ACHN (cell line): ENCODE measurements at places on chromosomes 12 and 14.

DNA sequence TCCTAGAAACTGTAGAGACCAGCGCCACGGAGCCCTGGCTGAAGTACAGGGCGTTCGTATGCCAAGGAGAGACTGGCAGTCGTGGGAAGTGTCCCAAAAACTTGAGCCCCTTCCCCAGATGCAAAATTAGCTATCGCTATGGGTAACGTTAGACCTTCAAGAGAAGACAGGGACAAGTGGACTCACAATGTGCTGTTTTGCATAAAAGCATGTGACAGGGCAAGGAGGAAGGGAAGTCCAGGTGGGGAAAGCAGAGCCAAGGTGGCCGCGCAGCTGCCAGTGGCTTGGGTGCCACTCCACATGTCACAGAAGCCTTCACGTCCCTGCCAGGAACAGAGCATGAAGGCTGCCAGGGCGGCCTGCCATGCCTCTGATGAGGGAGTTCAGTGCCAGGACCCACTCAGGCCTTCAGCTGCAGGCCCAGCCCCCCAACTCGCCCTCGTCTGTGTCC is 61.2 kb upstream of the DYNC1H1 start:
- no peak for DNase-seq

DNA sequence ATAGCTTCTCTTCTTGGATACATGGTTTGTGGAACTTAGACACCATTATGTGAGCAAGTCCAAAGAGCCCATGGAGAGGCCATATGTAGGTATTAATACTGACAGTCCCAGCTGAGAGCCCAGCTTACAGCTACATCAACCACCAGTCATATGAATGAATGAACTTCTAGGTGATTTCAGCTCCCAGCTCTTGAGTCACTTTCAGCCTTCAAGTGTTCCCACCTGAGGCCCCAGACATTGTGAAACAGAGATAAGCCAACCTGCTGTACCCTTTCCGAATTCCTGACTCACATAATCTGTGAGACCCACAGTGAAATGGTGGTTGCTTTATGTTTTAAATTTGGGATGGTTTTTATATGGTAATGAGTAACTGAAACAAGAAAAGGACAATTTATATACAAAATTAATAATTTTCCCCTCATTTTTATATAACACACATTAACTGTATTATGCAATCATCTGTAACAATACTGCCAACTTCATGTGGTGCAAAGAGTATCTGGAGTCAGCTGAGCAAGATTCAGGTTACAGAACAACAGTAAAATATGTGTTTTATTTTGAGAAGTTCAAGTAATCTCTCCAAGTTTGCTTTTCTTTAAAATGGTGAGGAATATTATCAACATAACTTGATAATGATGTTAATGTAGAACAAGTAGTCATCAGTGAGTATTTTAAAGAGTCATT is 27.7 kb upstream of the FBXO33 start:
- DNase-seq, result no peak

- peak; percentile 50 for DNase-seq
Measured at GRCh38 chr14:105448706-105449111, 25.9 kb upstream of the CRIP2 start.

DNA sequence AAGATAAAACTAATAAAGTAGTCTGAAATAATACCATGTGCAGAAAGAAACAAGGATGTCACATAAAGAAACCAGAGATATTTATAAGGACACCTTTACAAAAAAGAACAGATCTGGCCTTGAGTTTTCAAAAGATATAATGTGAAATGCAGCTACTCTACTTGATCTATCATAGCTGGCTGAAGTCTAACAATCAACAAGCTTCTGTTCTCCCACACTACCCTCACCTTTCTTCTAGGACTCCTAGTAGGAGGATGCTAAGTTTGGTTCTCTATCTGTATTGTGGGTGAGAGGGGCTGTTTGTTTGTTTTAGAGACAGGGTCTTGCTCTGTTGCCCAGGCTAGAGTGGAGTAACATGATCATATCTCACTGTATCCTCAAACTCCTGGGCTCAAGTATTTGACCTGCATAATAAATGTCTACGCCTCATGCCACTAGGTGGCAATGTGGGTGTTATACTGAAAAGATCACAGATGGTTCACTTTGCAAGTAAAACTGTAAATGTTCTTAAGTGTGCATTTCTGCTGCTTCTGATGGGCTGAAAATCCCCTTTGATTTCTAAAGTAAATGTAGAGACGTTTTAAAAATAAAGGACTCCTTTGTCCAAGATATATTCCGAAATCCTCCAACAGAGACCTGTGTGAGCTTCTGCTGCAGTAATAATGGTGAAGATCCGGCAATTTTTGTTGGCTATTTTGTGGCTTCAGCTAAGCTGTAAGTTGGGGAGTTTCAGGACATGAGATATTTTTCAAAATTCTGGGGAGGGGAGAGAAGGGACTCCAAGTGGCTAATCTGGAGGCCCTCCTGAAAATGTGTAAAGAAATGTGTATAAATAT is 269.3 kb downstream of the DAD1 start:
- DNase-seq, result peak; percentile 57

DNA sequence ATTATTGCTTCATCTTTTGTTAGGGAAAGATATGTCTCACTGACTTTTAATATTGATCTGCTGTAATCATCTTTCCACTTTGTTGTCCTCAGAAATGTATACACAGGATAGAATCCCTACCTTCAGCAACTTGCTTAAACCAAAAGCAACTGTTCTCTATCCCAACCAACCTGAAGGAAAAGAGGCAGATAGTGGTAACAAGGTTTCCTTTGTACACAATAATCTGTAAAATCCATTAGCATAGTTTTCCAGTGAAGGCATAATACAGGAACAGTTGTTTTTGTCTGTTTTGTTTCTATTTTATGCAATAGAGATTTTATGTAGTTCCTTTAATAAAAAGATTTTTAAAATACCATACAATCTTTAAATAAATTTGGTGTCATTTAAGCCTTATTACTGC is 170.5 kb downstream of the PIK3C2G start:
- DNase-seq, result no peak

DNA sequence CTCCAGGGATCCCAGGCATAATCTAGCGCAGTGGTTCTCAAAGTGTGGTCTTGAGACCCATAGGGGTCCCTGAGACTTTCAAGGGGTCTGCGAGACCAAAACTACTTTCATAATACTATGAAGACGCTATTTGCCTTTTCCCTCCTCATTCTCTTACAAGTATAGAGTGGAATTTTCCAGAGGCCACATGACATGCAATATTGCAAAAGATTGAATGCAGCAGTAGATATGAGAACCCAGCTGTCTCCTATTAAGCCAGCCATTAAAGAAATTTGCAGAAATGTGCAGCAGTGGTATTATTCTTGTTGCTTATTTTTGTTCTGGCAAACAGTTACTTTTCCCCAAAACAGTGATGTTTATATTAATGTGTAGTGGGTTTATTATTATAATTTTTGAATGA is 62.8 kb downstream of the VWF start:
- no peak for DNase-seq

- DNase-seq, result peak; percentile 39
Measured at GRCh38 chr14:53432378-53432802, 279.3 kb upstream of the DDHD1 start.

GRCh38 chr12:47982311-47982710 is 18.9 kb downstream of the TMEM106C start:
- no peak for DNase-seq

DNA sequence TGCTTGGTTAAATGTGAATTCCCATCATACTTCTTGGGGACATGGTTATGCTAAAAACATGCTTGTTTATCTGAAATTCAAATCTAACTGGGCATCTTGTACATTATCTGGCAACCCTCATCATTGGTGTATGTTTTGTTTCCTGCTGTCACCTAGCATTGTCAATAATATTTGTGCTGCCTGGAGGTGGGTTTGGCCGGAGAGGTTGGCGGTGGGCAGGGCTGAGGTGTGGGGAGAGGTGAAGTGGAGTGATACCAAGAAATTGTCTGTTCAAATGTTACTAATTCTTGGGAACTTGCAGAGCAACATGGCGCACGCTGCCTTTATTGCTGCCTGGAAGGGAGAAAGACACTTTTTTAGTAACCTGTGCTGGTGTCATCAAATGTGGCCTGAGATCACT is 280.5 kb downstream of the VRK1 start:
- no peak for DNase-seq

DNA sequence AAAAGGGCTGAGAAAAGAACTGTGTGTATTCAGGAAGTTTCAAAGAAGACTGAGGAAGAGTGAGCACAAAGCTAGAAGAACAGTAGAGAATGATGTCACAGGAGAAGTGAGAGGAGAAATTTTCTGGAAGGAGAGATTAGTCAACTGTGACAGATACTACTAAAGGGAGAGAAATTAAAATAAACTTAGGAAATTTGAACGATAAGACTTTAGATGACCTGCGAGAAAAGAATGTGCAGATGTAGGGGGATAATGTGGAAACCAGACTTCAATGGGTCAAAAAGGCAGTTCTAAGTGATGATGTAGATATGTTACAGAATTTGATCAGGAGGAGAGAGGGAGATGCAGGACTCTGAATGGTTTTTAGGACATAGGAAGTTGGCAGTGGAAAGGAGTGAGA is 287.4 kb downstream of the SYT1 start:
- no peak for DNase-seq

DNA sequence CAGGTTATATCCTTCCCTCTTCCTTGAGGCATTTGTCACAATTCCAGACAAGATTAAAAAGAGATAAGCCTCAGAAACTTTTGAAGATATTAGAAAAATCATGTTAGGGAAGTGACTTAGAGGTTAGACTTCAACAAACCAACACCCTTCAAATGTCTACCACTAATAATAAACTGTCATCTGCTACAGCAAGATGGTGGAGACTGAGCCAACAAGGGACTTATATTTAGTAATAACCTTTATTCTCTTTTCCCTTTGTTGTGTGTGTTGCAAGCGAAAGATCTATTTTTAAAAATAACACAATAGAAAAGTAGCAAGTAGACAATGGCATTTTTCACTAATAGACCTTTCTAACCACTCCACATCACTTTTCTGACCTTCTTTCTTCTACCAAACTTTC is 28.6 kb downstream of the PRICKLE1 start:
- DNase-seq, result no peak

DNA sequence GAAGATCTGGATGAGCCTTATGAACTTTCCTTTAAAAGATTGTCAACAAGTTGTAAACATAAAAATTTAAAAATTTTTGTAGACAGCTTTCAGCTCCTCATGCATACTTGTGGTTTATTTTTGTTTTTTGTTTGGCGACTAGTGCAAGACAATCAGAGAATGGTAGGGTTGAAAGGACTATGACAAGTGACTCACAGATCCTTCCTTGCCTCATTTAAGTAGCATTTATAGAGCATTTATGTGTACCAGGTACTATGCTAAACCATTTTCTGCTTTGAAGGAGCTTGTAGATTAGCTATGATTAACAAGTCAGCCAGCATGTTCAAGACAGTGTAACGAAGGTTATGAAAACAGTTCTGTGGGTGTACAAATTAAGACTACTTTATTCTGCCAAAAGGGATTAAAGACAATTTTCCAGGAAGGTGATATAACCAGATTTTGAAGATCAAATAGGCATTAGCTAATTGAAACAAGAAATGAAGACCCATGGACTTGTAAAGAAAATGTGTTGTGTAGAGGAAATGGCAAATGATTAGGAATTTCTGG is 122.0 kb downstream of the PCNX1 start:
- DNase-seq, result no peak

- no peak for DNase-seq
Measured at GRCh38 chr12:90355711-90356355, 599.1 kb downstream of the CCER1 start.

DNA sequence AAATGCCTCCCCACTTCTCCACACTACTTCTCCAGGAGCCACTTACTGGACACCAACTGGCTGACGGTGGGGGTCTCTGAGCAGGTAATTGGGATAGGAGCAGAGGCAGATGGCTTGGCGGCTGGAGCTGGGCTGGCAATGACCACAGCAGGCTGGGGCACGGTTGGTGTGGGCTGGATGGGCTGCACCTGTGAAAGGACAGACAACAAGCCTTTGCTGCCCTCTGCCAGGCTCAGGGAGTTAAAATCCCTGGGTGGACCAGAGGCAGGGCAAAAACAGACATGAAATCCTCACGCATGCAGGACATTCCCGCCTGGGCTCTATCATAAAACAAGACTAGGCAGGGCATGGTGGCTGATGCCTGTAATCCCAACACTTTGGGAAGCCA is 19.3 kb upstream of the TFCP2 start:
- no peak for DNase-seq

DNA sequence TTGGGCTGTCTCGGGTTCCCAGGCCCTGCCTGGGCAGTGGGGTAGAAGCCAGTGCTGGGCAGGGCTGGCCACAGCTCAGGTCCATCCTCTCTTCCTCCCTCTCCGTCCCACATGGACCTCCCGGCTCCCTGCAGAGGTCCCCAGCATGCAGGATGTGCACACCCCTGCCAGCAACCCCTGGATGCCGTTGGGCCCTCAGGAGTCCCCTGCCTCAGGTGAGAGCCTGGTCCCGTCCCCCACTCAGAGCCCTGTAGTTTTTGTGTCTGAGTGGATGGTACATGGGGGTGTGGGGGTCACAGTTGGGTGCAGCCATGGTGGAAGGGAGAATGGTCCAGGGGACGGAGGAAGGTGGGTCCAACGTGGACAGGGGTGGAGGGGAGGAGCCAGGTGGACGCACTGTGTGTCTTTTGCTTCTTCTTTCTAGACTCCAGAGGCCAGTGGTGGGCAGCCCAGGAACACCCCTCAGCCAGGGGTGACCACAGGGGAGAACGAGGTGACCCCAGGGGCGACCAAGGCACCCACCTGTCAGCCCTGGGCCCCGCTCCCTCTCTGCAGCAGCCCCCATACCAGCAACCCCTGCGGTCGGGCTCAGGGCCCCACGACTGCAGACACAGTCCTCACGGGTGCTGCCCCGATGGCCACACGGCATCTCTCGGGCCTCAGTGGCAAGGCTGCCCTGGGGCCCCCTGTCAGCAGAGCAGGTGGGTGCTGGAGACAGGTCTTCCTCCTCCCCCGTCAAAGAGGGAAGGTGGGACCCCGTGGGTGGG is 21.7 kb downstream of the PAPLN start:
- DNase-seq, result no peak

- DNase-seq, result no peak
Measured at GRCh38 chr14:69711881-69712560, 54.9 kb upstream of the SRSF5 start.

DNA sequence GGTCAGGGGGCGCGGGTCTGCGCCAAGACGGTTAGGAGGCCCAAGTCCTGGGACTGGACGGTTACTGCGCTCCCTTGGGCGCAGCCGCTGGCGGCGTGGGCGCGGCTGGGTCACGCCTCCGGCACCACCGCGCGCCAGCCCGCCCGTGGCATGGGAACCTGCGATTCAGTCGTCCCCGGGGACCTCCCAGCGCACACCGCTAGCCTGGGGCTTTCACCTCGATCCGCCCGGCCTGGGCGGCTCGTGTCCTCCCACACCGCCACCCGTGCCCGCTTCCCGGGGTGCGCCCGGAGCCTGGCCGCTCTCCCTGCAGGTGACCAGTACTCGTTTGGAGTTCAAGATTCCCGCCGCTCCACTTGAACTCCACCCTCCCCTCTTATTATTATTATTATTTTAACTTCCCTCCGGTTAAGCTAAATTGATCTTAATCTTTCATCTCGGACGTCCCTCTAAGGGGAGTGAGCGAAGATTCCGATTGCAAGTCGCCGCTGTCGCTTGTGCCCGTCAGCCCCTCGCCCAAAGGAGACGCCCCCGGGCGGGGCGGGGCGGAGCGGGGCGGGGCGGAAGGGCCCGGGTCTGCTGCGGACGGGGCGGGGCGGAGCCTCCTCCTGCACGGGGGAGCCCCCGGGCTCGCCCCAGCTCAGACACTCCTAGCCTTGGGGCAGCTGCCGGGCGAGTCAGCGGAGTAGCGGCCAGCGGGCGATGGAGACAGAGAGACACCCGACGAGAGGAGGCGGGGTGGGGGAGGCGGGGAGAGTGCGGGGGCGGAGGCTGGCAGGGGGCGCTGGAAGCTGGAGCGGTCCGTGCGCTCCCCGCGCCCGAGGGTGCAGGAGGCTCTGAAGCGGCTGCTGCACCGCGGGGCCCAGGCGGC is at the start of gene KCNMB4:
Gene KCNMB4 (plus strand): TSS at position 643 of the 871 bp plus-strand sequence. CDS start 445 bp downstream, outside the sequence.
- peak; percentile 58 for DNase-seq
